Kidney (tissue), 22 donors: ENCODE measurements at places on chromosomes 11 and 22. TPM values are rescaled to one million over a fixed set of nuclear protein-coding genes. Genes with fewer than 3 reads are reported as not detected.

DNA sequence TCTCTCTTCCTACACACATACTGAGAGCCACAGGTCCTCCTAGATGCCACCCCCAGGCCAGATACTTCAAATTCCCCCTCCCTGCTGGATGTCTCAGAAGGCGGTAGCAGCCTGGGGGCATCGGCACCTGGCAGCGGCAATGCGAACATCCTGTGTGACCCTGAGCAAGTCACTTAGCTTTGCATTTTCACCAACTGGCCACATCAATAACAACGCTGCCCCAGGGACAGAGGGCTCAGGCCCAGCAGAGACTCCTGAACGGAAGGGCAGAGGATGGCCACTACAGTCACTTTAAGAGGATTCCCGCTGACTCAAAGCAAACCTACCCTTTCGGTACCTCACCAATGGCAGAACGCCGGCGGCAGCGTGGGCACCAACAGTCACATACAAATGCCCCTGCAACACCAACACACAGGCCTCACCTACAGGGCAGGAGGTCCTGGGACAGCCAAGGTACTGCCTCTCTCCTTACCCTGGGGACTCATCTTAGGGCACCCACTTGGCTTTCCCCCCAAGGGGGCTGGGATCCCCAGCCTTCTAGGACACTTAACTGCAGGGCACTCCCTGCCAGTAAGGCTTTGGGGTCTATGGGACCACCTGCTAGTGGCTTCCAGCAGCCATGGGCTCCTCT, 1.6 kb downstream of the LMO1 start:
- H3K4me3 ChIP-seq: no peak overlapping the region
- H3K4me1 ChIP-seq: peaks cover 3% of the 10 kb centered on the region
- peaks cover 31% of the 10 kb centered on the region for H3K27me3 ChIP-seq
- no peak for DNase-seq
- no peak overlapping the region for H3K27ac ChIP-seq

GRCh38 chr11:130037881-130038585, 31.7 kb upstream of the APLP2 start:
- H3K36me3 ChIP-seq: no peaks in the 10 kb centered on the region
- H3K27me3 ChIP-seq: no peaks in the 10 kb centered on the region
- H3K27ac ChIP-seq: no peak overlapping the region
- no peak for DNase-seq
- no peaks in the 10 kb centered on the region for H3K4me1 ChIP-seq

GRCh38 chr11:85295694-85296271, 331.4 kb downstream of the DLG2 start:
- no peak overlapping the region for H3K27ac ChIP-seq
- H3K36me3 ChIP-seq: no peaks in the 10 kb centered on the region
- no peaks in the 10 kb centered on the region for H3K27me3 ChIP-seq

GRCh38 chr11:60724420-60724819, at the start of gene MS4A18:
MS4A18 (plus strand) TSS chr11:60724720.
- H3K27me3 ChIP-seq: no peaks in the 10 kb centered on the region
- no peak within 1 kb of the TSS for H3K27ac ChIP-seq
- DNase-seq: no peak

GRCh38 chr11:66420671-66421476, at the start of gene NPAS4:
NPAS4 (plus strand) TSS chr11:66421035; CDS start chr11:66421180, 145 bp downstream.
- peak; percentile 63 for DNase-seq
- H3K4me1 ChIP-seq: no peaks in the 10 kb centered on the region
- H3K36me3 ChIP-seq: no peaks in the 10 kb centered on the region
- peaks cover 8% of the 10 kb centered on the region for H3K27me3 ChIP-seq

DNA sequence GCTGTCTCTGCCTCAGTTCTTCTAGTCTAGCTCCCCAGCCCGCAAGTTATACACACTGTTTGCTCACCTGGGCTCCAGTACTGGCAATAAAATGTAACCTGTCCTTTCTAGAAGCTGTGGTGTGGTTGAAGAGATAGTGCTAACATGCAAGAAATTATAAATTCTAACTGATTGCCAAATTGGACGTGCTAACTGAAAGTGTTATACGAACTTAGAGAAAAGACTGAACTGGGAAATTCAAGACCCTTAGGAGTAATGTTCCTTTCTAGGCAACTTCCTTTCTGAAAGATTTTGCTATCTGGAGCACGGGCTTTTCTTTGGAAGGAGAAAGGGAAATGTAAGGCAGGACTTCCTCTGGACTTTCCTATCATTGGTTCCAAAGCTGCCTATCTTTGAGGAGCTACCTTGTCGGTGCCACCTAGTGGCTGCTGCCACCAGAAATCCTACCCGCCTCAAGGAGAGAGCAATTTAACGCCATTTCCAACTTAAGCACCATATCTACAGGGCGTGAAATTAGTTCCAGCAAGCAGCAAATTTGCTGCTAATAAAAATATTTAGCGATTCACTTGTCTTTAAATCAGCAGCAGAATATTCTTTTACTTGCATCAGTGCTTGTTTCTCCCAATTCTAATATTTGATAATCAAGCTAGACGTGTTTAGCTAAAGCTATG, 12.7 kb upstream of the TMEM218 start:
- H3K27ac ChIP-seq: no peak overlapping the region
- H3K4me3 ChIP-seq: no peak overlapping the region
- H3K4me1 ChIP-seq: no peaks in the 10 kb centered on the region
- H3K36me3 ChIP-seq: no peaks in the 10 kb centered on the region
- DNase-seq: peak; percentile 77

- H3K4me3 ChIP-seq: no peak overlapping the region
- no peak for DNase-seq
- no peak overlapping the region for H3K27ac ChIP-seq
- no peaks in the 10 kb centered on the region for H3K27me3 ChIP-seq
- no peaks in the 10 kb centered on the region for H3K36me3 ChIP-seq
These were observed 15.9 kb downstream of the MOGAT2 start for GRCh38 chr11:75733431-75734107.

DNA sequence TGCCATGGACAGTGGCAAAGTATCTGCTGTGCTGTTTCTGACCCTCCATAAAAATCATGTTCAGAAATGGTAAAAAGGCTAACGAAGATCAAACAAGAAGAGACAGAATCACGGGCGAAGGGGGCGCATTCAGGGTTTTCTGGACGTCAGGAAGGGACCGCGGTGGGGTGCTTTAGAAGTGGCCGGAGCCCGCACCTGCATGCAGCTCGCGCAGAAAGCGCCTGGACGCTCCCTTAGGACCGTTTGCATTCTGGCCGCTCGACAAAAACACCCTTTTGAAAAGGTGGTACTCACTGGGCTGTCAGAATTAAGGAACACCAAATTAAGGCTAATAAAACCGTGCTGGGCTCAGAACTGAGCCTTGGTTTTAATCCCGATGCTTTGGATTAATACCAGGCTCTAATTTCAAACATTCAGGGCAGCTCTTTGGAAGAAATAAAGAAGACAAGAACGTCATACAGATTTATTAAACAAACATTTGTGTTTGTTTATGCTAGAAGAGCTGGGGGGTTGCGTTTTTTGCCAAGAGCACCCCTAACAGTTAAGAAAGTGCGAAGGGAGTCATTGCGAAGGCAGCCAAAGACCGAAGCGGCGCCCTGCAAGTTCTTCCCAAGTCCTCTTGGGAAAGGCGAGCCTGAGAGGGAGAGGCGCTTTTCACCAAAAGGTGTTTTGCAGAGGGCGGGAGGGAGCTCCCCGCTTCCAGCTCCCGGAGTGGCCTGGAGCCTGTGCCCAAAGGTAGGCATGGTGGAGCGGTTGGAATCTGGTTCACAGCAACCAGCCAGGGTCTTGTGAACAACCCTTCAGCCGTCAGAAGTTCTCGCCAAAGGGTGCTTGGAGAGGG, 47.7 kb upstream of the DBX1 start:
- peak; percentile 65 for DNase-seq
- peaks cover 33% of the 10 kb centered on the region for H3K27me3 ChIP-seq
- H3K27ac ChIP-seq: no peak overlapping the region
- H3K4me3 ChIP-seq: no peak overlapping the region
- no peaks in the 10 kb centered on the region for H3K4me1 ChIP-seq
- H3K36me3 ChIP-seq: no peaks in the 10 kb centered on the region

DNA sequence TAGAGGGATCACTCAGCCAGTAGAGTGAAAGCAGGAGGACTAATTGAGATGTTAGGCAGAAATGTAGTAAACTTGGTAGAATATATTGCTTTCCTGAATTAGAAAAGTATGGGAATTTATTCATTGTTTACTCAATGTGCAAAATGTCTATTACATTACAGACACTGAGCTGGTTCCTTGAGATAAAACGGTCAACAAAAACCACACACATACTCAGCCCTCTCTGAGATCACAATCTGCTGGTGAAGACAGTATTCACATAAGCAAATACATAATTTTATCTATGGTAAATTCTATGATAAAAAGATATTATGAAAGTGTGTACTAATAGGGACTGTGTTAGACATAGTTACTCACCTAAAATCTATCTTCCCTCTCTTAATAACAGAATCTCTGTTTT, 833.5 kb downstream of the KCNA4 start:
- DNase-seq: no peak
- no peaks in the 10 kb centered on the region for H3K27me3 ChIP-seq
- H3K27ac ChIP-seq: no peak overlapping the region
- no peaks in the 10 kb centered on the region for H3K4me1 ChIP-seq
- H3K4me3 ChIP-seq: no peak overlapping the region

GRCh38 chr11:43895601-43896000, 15.0 kb downstream of the ALKBH3 start:
- no peak for DNase-seq
- no peaks in the 10 kb centered on the region for H3K4me1 ChIP-seq
- no peak overlapping the region for H3K4me3 ChIP-seq
- H3K27ac ChIP-seq: no peak overlapping the region
- H3K36me3 ChIP-seq: peaks cover 10% of the 10 kb centered on the region
- H3K27me3 ChIP-seq: no peaks in the 10 kb centered on the region

- H3K27me3 ChIP-seq: no peaks in the 10 kb centered on the region
- H3K4me3 ChIP-seq: no peak overlapping the region
- H3K36me3 ChIP-seq: no peaks in the 10 kb centered on the region
These were observed 850.3 kb downstream of the OPCML start for GRCh38 chr11:132681971-132682370.

- H3K27me3 ChIP-seq: no peaks in the 10 kb centered on the region
- no peaks in the 10 kb centered on the region for H3K36me3 ChIP-seq
- no peak overlapping the region for H3K4me3 ChIP-seq
- H3K4me1 ChIP-seq: peaks cover 9% of the 10 kb centered on the region
- no peak for DNase-seq
These were observed 30.8 kb upstream of the SORL1 start for GRCh38 chr11:121421149-121421901.

Gene ANKRD13D
- 68.3 TPM for total RNA-seq

Gene PHLDA2
- total RNA-seq: 19.7 TPM
